ENCODE measurements at places on chromosomes 7 and 10. TPM values are rescaled to one million over a fixed set of nuclear protein-coding genes. Genes with fewer than 3 reads are reported as not detected.

DNA sequence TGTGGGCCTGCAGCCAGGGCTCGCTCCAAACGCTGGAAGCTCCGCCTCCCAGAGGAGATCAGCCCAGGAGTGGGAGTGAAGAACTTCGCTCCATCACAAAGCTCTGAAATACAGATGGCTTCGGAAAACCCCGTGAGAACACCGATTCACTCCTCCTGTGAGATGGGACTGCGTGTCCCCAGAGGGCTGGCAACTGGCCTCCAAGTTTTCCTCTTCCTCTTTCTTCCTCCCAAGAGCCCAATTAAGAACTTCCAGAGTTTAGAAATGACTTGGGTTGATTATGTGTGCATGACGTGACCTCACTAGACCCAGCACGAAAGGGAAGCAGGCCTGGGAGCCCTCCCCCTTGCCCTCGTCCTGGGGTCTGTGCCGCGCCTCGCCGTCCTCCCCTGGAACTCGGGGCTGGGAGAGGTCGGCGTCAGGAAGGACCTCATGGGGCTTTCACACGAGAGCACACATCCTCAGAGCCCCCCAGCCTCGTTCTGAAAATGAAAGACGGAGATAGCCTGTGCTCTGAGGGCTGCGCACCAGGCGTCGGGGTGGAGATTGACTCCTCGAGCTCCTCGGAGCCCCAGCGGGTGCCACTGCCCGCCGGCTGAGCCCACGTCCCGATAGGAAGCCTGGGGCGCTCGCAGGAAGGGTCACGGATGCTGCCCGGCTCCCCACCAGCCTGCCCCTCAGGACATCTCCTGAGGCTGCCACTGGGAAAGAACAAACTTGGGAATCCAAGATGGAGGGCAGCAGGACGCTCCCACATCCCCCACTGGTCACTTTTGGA is 37.8 kb downstream of the PTPRN2 start:
- H3K27me3 ChIP-seq: no peaks in the 10 kb centered on the region
- H3K4me3 ChIP-seq: no peak overlapping the region
- DNase-seq: peak; percentile 75

DNA sequence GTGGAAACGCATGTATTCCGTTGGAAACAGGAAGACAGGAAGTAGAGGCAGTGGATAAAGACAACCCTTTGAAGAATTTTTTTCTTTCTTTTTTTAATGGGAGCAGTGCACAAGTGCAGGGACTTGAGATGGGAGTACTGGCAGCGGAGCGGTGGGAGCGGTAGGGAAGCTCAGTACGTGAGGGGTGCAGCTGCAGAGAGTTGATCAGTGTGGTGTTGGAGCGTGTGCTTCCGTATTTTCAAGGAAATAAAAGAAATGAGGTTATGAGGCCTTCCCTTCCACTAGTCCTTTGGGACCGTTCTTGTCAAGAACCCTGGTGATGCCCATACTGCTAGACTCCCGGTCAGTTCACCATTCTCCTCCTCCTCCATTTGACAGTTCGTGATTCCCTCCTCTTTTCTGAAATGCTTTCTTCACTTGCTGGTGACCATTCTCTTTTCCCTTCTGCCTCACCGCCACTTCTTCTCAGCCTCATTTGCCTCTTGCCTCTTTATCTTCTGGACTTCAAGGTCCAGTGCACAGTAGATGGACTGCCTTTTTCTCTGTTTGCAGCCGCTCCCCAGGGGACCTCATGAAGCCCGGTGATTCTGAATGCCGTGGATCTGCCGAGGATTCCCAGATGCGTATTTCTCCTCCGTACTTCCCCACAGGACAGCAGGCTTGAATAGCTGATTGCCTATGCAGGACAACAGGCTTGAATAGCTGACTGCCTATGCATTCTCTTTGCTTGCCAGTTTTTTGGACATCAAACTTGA is 39.1 kb upstream of the TMEM236 start:
- no peak overlapping the region for H3K27ac ChIP-seq
- DNase-seq: no peak
- no peak overlapping the region for H3K4me3 ChIP-seq
- peaks cover 20% of the 10 kb centered on the region for H3K36me3 ChIP-seq

GRCh38 chr7:31896925-31897324 is 173.3 kb downstream of the PDE1C start:
- H3K27ac ChIP-seq: no peak overlapping the region
- no peaks in the 10 kb centered on the region for H3K4me1 ChIP-seq
- peak; percentile 15 for DNase-seq
- no peaks in the 10 kb centered on the region for H3K27me3 ChIP-seq
- H3K36me3 ChIP-seq: no peaks in the 10 kb centered on the region

BCCIP gene
- total RNA-seq: 5.8 TPM

KIAA1549 gene
- total RNA-seq: 3.1 TPM

DNA sequence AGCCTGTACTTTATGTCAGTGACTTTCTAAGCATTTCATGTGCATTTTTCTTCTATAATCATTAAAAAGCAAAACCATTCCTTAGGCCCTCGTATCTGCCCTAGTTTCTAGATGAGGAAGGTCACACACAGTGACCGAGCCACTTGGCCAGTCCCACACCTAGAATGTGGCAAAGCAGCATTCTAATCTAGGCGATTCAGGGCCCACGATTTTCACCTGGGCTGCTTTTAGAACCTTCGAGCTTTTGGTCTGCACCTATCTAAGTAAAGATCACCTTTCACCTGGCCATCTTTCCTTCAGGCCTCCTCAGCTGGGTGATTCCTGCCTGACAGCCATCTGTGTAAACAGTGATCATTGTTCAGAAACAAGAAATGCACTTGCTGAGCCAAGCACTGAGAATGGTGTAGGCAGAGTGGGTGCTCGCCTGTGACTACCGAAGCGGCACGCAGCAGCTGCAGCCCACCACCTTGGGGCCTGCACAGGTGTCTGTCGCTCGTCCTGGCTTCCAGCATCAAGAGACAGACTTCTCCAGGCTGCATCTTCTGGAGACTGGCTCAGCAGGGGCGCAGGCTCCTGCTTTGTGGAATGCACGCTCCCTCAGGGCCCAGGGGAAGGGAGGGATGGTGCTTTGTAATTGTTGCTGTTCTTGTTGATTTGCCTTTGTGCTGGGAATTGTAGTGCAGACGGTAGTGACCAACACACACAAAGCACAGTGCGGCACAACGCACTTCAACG is 149.0 kb upstream of the INSYN2A start:
- H3K36me3 ChIP-seq: peaks cover 37% of the 10 kb centered on the region
- H3K4me1 ChIP-seq: no peaks in the 10 kb centered on the region
- no peak overlapping the region for H3K4me3 ChIP-seq
- no peaks in the 10 kb centered on the region for H3K27me3 ChIP-seq

ELOVL3 gene
- not detected for total RNA-seq

NPFFR1 gene
- total RNA-seq: not detected

GRM8 gene
- 2.8 TPM for total RNA-seq

CDK14 gene
- total RNA-seq: 0.58 TPM

GRCh38 chr10:77919713-77920108 is 6.8 kb downstream of the DLG5 start:
- H3K36me3 ChIP-seq: no peaks in the 10 kb centered on the region
- H3K27ac ChIP-seq: no peak overlapping the region
- no peak overlapping the region for H3K4me3 ChIP-seq
- H3K4me1 ChIP-seq: peaks cover 72% of the 10 kb centered on the region
- no peak for DNase-seq
- no peaks in the 10 kb centered on the region for H3K27me3 ChIP-seq

RTKN2 gene
- total RNA-seq: 8.4 TPM

DNA sequence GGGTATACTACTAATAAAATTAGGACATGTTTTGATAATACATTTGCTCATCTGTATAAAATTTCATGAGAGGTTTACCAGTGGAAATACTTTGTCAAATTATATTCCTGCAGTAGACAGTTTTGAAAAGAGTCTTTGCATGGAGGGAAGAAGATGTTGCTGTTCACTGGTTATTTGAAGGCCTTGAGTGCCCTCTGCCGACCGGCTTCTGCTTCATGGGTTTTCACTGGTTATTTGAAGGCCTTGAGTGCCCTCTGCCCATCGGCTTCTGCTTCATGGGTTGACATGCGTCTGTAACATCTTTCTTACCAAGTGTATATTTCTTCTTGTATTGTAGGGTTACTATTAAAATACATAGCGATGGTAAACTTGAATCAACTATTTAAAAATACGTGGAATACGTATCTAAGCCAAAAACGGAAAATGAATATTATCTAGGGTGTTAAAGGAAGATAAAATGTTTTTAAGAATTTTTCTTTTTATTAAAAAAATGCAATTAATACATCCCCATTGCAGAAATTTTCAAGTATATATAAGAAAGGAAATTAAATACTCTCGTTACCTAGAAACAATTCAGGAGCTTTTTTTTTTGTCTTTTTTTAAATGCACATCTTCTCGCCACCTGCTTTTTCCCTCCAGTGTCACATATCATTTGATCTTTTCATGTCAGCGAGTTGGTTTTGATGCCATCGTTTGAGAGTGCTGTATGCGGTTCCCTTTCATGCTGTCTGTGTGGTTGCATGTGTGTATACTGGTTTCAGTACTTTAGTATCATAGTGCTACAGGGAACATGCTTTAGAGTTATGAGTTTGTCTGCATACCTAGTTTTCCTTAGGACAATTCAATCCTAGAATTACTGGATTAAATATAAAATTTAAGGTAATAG is 73.4 kb downstream of the SHH start:
- DNase-seq: peak; percentile 91
- H3K27me3 ChIP-seq: no peaks in the 10 kb centered on the region
- no peaks in the 10 kb centered on the region for H3K4me1 ChIP-seq
- peaks cover 55% of the 10 kb centered on the region for H3K36me3 ChIP-seq

DNA sequence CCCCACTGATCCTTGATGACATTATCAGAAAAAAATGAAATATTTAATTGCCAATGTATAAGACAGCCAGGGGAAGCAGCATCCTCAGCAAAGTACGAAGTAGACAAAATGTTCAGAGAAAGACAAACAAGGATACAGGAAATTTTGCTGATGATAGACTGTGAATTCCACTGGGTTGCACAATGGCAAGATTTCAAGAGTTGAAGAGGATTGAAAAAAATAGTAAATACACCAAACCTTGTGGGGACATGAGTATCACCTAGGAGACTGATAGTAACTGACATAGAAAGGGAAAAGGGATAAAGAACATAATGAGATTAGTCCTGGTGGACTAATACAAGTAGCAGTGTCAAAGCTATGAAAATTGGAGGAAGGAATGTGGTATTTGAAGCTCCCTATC is 16.5 kb downstream of the CNOT4 start:
- H3K4me3 ChIP-seq: no peak overlapping the region
- no peak overlapping the region for H3K27ac ChIP-seq
- DNase-seq: no peak
- peaks cover 60% of the 10 kb centered on the region for H3K4me1 ChIP-seq
- no peaks in the 10 kb centered on the region for H3K36me3 ChIP-seq

- peaks cover 7% of the 10 kb centered on the region for H3K4me1 ChIP-seq
- no peak for DNase-seq
- H3K27ac ChIP-seq: no peak overlapping the region
- no peaks in the 10 kb centered on the region for H3K36me3 ChIP-seq
- no peaks in the 10 kb centered on the region for H3K27me3 ChIP-seq
Measured at GRCh38 chr7:92840316-92840715, 3.9 kb upstream of the CDK6 start.

GPRIN2 gene
- total RNA-seq: 15.2 TPM

CCDC146 gene
- 23.2 TPM for total RNA-seq

DNA sequence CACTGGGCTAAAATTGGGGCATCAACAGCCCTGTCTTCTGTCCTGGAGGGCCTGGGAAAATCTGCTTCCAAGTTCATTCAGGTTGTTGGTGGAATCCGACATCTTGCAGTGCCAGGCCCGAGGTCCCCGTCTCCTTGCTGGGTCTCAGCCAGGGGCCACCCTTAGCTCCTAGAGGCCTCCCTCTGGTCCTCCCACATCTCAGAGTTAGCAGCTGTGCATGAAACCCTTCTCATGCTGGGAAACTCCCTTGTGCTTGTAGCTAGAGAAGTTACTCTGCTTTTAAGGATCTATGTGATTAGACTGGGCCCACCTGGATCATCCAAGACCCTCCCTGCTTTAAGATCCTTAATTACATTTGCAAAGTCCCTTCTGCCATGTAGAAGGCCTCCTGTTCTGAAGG is 15.3 kb downstream of the HIP1 start:
- H3K4me1 ChIP-seq: peaks cover 13% of the 10 kb centered on the region
- DNase-seq: no peak
- no peaks in the 10 kb centered on the region for H3K36me3 ChIP-seq
- no peak overlapping the region for H3K4me3 ChIP-seq

GDF2 gene
- total RNA-seq: not detected

DNA sequence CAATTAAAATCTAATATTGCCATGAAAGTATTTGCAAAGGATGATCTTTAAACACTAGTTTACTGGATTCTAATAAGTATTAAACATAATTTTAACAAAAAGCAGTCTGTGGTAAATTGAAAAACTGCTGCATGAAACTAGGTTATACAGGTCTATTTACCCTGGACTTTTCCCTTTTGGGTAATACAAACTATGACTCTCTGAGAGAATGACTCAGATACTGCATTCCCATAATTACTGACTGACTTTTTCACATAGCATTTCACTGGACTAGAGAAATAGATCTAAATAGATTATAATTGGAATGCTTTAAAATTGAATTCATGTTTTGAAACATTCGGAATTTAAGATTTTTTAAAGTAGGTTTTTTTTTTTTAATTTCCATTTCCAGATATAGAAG is 395.7 kb downstream of the THSD7A start:
- DNase-seq: no peak
- H3K27ac ChIP-seq: no peak overlapping the region
- H3K36me3 ChIP-seq: no peaks in the 10 kb centered on the region
- no peaks in the 10 kb centered on the region for H3K27me3 ChIP-seq
- H3K4me3 ChIP-seq: no peak overlapping the region

GRCh38 chr10:58177362-58177947 is 90.2 kb downstream of the IPMK start:
- no peaks in the 10 kb centered on the region for H3K4me1 ChIP-seq
- H3K36me3 ChIP-seq: no peaks in the 10 kb centered on the region
- H3K27ac ChIP-seq: no peak overlapping the region
- no peak overlapping the region for H3K4me3 ChIP-seq
- H3K27me3 ChIP-seq: no peaks in the 10 kb centered on the region

- peak; percentile 15 for DNase-seq
- H3K4me1 ChIP-seq: no peaks in the 10 kb centered on the region
- H3K36me3 ChIP-seq: no peaks in the 10 kb centered on the region
- no peak overlapping the region for H3K27ac ChIP-seq
Measured at GRCh38 chr10:15451137-15452094, 80.3 kb upstream of the FAM171A1 start.

GRCh38 chr7:100044718-100045117 is 4.9 kb upstream of the ZSCAN21 start:
- H3K4me3 ChIP-seq: no peak overlapping the region
- DNase-seq: peak; percentile 32
- H3K27ac ChIP-seq: peak overlapping the region; percentile 46
- H3K27me3 ChIP-seq: no peaks in the 10 kb centered on the region
- no peaks in the 10 kb centered on the region for H3K36me3 ChIP-seq
- H3K4me1 ChIP-seq: peaks cover 11% of the 10 kb centered on the region

Measured in stomach (tissue), 19 donors.